Memory B cell (primary cell): ENCODE measurements at places on chromosomes 4 and X.

- H3K4me3 ChIP-seq, result no peak overlapping the region
- H3K27me3 ChIP-seq, result no peaks in the 10 kb centered on the region
- no peak for DNase-seq
- H3K4me1 ChIP-seq, result no peaks in the 10 kb centered on the region
- H3K27ac ChIP-seq, result no peak overlapping the region
- no peaks in the 10 kb centered on the region for H3K36me3 ChIP-seq
These were observed 50.7 kb downstream of the UBE2NL start for GRCh38 chrX:143934542-143934941.

GRCh38 chr4:119041396-119041795 lies 94.2 kb upstream of the MYOZ2 start:
- DNase-seq, result no peak
- H3K4me3 ChIP-seq, result no peak overlapping the region
- H3K27me3 ChIP-seq, result no peaks in the 10 kb centered on the region
- H3K27ac ChIP-seq, result no peak overlapping the region

DNA sequence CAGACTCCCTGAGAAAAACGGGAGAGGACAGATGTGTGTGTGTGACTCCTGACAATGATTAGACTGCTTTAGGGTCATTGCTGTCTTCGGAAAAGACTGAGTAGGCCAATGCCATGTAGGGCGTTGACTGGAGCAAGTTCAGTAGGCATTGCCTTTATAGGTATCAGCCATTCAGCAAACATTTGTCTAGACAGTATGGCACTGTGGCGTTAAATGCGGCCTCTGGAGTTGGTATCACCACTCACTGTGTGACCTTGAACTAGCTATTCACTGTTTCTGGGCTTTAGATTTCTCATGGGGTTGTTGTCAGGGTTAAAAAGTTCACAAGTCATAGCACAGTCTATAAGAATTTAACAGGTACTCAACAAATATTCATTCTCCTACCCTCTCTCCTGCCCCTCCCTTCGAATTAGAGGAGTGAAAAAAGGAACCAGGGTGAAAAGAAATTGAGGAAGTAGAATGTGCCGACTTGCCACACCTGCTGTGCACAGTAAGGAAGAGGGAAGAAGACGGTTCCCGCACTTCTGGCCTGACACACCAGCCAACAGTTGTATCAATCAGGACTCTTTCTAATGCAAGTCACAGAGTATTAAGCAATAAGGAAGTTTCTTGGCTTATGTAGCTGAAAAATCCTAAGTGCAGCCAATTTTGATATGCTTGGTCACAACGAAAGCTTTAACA lies 83.2 kb upstream of the PLAC8 start:
- DNase-seq, result no peak
- H3K27me3 ChIP-seq, result no peaks in the 10 kb centered on the region
- H3K4me1 ChIP-seq, result peaks cover 24% of the 10 kb centered on the region
- peak overlapping the region; percentile 43 for H3K4me3 ChIP-seq

DNA sequence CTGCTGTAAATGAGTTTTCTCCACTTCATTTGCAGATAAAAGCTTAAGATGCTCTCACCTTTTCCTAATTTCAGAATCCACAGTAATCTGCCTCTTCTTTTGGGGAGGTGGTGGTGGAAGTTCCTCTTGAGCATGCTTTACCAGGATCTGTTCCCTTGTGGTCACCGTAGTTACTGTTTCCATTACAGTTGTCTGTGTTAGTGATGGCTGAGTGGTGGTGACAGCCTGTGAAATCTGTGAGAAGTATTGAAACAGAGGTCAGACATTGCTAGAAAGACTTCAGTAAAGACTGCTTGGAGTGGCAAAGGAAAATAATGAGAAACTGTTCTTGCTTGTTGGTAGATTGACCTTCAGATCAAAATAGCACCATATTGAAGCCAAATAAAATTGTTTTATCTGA lies 666.2 kb downstream of the DMD start:
- peaks cover 2% of the 10 kb centered on the region for H3K27me3 ChIP-seq
- no peaks in the 10 kb centered on the region for H3K4me1 ChIP-seq
- H3K27ac ChIP-seq, result no peak overlapping the region
- H3K36me3 ChIP-seq, result no peaks in the 10 kb centered on the region

GRCh38 chr4:176565049-176565448 lies 227.7 kb downstream of the VEGFC start:
- no peaks in the 10 kb centered on the region for H3K4me1 ChIP-seq
- no peak overlapping the region for H3K4me3 ChIP-seq
- H3K27ac ChIP-seq, result no peak overlapping the region

DNA sequence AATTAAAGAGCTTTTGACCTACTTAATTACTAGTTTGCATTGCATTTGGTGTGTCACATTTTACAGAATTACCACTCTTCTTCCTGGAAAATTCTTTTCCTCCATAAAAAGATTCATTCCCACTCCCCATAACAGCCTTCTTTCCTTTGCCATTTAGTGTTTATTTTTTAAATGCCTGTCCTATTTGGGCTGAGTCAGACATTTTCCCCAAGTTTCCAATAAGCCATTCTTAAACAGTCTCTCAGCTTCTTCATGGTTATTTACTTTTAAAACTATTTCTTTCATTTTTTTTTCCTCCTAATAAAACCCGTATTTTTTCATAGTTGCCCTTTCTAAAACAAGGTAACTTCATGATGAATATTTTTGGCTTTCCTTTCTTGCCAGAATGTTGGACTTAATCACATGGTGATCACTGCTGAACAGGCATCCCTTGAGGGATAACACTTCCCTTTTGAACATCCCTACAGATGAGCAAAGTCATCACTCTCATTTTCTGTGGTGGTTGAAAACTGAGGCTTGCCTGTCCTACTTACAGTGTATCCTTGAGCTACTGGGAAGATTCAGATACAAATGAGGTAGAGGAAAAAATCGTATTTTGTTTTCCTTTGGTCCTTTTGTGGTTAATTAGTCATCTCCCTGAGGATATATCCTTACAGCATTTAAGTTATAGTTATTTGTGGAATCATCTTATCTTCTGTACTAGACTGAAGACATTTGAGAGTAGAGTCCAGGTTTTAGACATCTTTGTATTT lies 520.5 kb upstream of the NR3C2 start:
- no peaks in the 10 kb centered on the region for H3K27me3 ChIP-seq
- no peaks in the 10 kb centered on the region for H3K36me3 ChIP-seq
- no peak overlapping the region for H3K27ac ChIP-seq
- H3K4me1 ChIP-seq, result no peaks in the 10 kb centered on the region

GRCh38 chrX:154802947-154803346 lies 2.3 kb downstream of the MPP1 start:
- no peaks in the 10 kb centered on the region for H3K27me3 ChIP-seq
- H3K4me1 ChIP-seq, result peaks cover 12% of the 10 kb centered on the region
- no peaks in the 10 kb centered on the region for H3K36me3 ChIP-seq
- DNase-seq, result no peak

DNA sequence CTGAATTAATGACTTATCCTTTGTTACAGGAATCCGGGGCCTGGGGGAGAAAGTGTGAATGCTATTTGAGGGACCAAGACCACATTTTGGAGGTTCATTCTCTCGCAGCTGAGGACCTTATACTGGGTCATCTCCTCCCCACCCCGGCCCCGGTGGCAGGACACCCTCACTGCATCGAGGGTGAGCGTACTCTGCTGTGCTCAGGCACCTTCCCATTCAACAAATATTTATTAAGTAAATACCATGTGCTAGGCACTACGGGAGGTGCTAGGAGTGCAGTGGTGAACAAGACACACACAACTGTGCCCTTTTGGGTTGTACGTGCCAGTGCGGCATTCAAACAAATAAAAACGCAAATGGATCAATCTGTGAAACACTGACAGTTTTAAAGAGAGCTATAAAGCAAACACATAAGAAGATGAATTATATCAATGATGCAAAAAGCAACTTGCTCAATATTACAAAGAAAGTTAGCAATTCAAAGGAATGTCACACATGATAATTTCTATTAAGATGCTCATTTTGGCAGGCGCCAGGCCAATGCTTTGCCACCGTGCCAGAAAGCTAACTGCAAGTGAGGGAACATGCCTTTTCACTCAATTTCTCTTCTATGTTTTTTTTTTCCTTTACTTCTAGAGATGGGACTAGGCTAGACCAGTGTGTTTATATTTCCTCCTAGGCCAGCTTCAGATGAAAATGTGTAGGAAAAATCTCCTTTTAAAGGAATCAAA lies 24.6 kb downstream of the ADGRG2 start:
- DNase-seq, result no peak
- H3K27ac ChIP-seq, result no peak overlapping the region
- H3K27me3 ChIP-seq, result peaks cover 5% of the 10 kb centered on the region
- no peaks in the 10 kb centered on the region for H3K4me1 ChIP-seq

- peaks cover 2% of the 10 kb centered on the region for H3K36me3 ChIP-seq
- peaks cover 40% of the 10 kb centered on the region for H3K4me1 ChIP-seq
- H3K4me3 ChIP-seq, result peak overlapping the region; percentile 39
- H3K27me3 ChIP-seq, result no peaks in the 10 kb centered on the region
- H3K27ac ChIP-seq, result peak overlapping the region; percentile 56
These were observed 3.0 kb downstream of the RAB9A start for GRCh38 chrX:13691841-13692371.

DNA sequence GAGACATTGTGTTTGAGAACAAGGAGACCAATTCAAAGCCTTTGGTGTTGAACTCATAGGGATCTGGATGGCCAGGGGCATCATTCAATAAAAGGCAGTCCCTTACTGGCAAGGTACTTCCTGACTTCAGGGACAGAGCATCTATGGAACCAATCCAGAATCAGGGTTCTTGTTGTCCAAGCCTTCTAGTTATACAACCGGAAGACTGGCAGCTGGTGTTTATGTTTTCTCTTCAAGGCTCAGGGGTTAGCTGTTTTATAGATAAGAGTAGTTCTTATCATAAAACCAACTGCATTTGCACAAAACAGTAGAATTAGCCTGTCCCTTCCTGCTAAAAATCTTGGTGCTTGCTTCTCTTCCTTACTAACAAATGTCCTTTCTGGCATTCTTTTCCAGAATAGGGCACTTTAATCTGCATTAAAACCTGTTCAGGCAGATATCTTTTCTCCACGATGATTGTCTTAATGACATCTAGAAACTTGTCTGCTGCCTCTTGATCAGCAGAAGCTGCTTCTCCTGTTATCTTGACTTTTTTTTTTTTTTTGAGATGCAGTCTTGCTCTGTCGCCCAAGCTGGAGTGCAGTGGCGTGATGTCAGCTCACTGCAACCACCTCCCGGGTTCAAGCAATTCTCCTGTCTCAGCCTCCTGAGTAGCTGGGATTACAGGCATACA lies 38.4 kb upstream of the ARHGEF6 start:
- H3K4me1 ChIP-seq, result no peaks in the 10 kb centered on the region
- DNase-seq, result no peak
- H3K36me3 ChIP-seq, result peaks cover 9% of the 10 kb centered on the region
- H3K4me3 ChIP-seq, result no peak overlapping the region
- H3K27ac ChIP-seq, result peak overlapping the region; percentile 41

- H3K27me3 ChIP-seq, result peaks cover 3% of the 10 kb centered on the region
- H3K4me3 ChIP-seq, result no peak overlapping the region
- no peaks in the 10 kb centered on the region for H3K4me1 ChIP-seq
- H3K36me3 ChIP-seq, result no peaks in the 10 kb centered on the region
- H3K27ac ChIP-seq, result no peak overlapping the region
- no peak for DNase-seq
These were observed 42.8 kb downstream of the HMX1 start for GRCh38 chr4:8828869-8829268.

GRCh38 chr4:180407275-180407885 lies 1835.8 kb upstream of the TENM3 start:
- H3K4me3 ChIP-seq, result no peak overlapping the region
- no peaks in the 10 kb centered on the region for H3K36me3 ChIP-seq
- H3K4me1 ChIP-seq, result no peaks in the 10 kb centered on the region
- no peak for DNase-seq

DNA sequence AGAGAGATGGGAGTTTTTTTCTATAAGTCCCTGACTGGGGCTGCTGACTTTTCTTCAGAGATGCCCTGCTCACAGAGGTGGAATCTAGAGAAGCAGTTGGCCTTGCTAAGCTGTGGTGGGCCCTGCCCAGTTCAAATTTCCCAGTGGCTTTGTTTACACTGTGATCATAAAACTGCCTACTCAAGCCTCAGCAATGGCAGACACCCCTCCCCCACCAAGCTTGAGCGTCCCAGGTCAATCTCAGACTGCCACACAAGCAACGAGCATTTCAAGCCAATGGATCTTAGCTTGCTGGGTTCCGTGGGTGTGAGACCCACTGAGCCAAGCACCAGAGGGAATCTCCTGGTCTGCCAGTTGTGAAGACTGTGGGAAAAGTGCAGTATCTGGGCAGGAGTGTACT lies 199.8 kb upstream of the WDFY3 start:
- H3K27me3 ChIP-seq, result peaks cover 6% of the 10 kb centered on the region
- no peak overlapping the region for H3K4me3 ChIP-seq
- H3K36me3 ChIP-seq, result peaks cover 4% of the 10 kb centered on the region
- DNase-seq, result no peak
- H3K4me1 ChIP-seq, result peaks cover 9% of the 10 kb centered on the region

DNA sequence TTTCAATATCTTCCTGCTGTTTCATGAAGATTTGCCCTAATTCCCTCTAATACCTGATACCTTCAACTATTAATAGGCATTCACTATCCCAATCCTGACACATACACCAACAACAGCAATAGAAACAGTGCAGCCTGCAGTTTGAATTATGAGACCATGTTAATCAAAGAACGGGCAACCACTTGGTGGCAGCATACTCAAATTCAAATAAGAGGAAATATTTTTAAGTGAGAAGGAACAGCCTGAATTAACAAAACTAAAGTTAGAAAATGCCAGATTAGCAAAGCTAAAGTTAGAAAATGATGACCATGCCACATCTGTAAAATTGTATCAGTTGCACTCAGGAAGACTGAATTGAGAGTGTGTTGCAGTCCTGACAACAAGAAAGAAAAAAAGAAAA lies 204.9 kb downstream of the SMARCA1 start:
- no peak overlapping the region for H3K27ac ChIP-seq
- H3K4me3 ChIP-seq, result no peak overlapping the region
- DNase-seq, result no peak
- H3K4me1 ChIP-seq, result no peaks in the 10 kb centered on the region
- H3K27me3 ChIP-seq, result no peaks in the 10 kb centered on the region

- no peaks in the 10 kb centered on the region for H3K4me1 ChIP-seq
- H3K27ac ChIP-seq, result no peak overlapping the region
- H3K27me3 ChIP-seq, result peaks cover 4% of the 10 kb centered on the region
- H3K36me3 ChIP-seq, result no peaks in the 10 kb centered on the region
These were observed 170.0 kb downstream of the CENPC start for GRCh38 chr4:67375291-67375690.

GRCh38 chr4:13907255-13907751 lies 279.8 kb upstream of the BOD1L1 start:
- H3K36me3 ChIP-seq, result no peaks in the 10 kb centered on the region
- H3K27me3 ChIP-seq, result no peaks in the 10 kb centered on the region
- no peak for DNase-seq
- H3K4me1 ChIP-seq, result peaks cover 3% of the 10 kb centered on the region
